ENCODE measurements at places on chromosomes 4 and X.

- no peak for DNase-seq
These were observed 287.2 kb downstream of the FRMPD4 start for GRCh38 chrX:12425496-12425895.

DNA sequence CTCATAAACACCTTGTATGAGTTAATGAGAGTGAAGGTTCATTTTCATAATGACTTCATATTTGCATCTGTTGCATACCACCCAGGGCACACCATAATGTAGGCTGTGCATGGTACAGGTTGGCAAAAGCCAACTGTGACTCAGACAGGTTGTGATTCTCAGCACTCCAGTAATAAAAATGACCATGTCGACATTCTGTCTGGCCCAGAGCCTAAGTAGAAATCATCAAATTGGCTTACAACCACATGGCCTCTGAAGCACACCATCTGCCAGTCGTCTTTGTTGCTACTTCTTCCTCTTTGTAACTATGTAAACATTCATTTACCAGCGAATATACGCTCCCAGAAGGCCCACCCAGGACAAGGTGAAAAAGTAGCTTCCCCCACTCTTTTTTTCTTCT, 459.5 kb downstream of the GASK1B start:
- DNase-seq, result no peak

DNA sequence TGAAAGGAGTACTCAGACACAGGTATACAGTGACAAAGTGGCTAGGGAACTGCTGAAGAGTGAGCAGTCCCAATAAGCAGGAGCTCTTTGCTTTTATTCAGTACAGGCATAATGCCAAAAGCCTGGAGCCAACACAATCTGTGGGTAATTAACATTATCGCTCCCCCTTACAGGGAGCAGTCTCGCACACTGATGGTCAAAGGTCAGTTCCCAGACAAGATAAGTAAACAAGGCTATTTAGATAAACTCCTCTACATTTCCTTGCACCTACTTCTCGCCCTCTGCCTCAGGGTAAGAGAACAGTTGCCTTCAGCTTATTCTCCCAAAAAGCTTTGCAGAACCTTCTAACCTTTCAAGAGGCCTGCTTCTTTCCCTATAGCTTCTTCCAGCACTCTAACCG, 73.9 kb upstream of the TAF9B start:
- DNase-seq, result no peak

- DNase-seq, result no peak
These were observed 9.8 kb downstream of the NKX3-2 start for GRCh38 chr4:13534344-13535063.

DNA sequence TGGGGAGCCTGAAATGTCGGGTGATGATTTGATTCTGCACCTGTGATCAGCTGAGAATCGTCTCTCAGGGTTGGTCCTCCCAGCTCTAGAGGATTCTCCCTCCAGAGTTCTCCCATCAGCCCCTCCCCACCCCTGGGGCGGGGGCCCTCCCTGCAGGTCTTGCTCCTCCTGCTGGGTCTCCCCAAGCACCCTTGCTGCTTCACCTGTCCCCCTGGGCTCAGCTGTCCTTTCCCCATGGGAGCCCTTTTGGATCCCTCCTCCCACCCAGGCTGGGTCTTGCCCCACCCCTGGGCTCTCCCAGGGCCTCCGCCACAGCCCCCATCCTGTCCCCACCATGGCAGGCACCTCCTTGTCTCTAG, 22.2 kb downstream of the PSAPL1 start:
- no peak for DNase-seq

DNA sequence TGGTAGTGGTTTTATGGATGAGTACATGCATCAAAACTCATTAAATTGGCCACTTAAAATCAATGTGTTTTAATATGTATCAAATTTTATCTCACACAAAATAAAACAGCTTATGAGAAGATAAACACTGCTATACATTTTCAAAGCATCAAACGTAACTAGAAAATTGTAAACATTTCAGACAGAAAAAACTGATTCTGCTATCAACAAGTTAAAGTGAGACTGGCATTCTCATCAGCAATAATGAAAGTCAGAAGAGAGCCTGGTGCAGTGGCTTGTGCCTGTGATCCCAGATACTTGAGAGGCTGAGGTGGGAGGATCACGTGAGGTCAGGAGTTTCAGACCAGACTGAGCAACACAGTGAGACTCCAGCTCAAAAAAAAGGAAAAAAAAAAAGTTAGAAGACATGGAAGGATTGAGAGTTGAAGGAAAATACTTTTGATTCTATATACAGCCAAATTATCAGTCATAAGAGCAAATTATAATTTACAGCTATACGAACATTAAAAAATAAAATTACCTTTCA, 2.9 kb downstream of the TBCK start:
- DNase-seq, result no peak

GRCh38 chr4:10161146-10161545, 44.5 kb upstream of the WDR1 start:
- no peak for DNase-seq

DNA sequence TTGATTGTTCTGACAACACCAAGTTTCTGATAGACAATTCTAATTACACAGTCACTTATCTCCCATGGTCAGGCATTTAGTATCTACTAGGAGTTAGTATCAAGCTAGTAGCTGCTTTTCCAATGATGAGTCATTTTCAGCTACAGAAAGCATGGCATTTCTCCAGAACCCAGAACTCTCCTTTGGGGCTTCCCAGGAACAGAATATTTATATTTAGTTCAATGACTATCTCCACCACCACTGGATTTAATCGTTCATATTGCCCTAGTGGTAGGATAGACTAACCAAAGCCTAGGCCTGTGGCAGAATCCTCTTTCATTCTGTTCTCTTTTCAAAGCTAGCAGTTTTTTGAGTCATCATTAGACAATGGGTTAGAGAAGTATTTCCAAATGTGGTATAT, 569.4 kb downstream of the GABRG1 start:
- DNase-seq, result no peak

DNA sequence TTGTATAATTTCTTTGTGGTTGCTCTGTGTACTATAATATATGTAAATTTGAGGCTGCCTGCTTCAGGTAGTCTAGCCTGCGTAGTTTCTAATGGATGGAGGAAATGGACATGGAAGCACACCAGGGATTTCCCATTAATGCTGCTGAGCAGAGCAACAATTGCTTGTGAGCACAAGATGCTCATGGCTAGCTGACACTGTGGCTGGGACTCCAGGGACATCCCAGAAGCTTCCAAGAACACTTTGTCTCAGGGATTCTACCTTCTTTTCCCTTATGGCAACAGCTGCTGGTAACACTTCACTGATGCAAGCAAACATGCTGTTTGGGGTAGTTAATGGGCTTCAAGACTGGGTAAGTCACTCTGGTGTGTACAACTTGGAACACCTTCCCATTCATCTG, 66.1 kb downstream of the TENT5D start:
- DNase-seq, result no peak

DNA sequence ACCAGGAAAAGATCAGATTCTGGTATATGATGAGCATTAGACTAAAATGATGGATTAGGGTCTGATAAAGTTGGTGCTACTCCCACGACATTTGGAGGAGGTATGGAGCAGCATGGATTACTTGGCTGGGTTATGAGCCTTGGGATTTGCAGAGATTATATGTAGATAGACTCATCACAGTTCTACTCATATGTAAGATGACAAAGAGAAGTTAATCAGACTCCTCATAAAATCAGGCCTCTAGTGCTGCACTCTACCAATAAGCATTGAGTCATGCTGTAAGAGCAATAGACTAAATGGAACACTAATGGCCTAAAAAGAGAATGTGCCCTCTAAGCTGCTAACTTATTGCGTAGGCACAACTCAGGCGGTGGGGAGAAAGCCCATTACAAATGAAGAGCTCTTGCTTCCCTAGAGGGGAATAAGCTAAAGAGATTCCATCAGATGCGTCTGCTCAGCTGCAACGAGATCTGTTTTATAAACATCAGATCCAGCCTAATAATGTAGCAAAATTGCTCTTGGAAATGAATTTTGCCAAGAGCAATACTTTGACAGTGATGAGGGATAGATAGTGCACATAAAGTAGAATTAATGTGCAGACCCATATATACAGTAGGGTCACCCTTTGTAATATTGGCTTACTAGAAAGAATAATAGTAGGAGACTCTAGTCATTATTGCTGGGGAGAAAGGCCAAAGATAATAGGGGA, 17.5 kb downstream of the LIAS start:
- no peak for DNase-seq

GRCh38 chrX:10052906-10053625, 85.9 kb downstream of the CLDN34 start:
- no peak for DNase-seq

DNA sequence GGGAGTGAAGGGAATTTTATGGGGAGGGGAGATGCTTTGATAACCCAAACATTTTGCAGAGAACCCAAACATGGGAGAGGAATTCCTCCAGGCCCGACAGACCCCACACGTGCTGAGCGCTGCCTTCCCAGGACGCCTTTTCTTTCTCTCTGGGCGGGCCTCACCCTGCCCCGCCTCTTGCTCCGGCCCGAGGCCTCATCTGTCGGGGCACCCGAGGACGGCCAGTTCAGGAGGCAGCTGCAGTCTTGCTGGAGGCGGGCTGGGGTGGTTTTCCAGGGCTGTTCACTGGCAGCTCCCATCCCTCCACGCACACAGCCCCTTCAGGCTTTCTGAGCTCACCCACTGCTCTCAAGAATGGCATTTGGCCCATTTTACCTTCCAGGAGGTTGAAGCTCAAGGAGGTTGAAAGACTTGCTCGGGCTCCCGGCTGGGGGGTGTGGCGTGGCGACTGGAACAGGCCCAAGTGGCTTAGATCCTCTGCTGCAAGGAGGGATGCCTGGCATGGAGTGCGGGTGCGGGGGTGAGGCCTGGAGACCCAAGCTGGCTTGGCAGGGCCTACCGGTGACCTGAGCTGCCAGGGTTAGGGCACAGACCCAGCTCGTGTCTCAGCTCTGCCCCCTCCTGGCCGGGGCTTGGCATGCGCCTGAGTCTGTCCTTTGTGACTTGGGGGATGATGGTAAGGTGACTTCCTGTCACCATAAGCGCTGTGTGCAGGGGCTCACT, 99.2 kb downstream of the PSAPL1 start:
- no peak for DNase-seq

Data from vagina (tissue), 2 donors.